ENCODE measurements at places on chromosomes 4 and X.

DNA sequence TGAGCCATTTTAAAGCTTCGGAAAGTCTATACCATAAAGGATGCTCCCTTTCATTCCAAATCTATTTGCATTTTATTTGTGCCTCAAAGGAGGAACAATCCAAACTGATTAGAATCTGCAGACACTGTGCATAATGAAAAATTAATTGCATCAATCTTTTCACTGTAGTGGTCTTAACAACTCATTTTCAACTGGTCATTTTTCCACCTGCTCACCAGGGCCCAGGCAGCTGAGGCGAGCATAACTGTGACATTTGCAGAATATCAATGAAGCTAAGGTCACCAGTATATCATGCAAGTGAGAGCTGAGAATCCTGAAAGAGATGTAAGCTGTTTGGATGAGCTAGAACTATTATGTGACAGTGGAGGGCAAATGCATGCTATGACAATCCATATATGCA, 387.3 kb upstream of the TECRL start:
- no peak for DNase-seq

GRCh38 chr4:15696866-15697265, 6.0 kb upstream of the BST1 start:
- no peak for DNase-seq

GRCh38 chrX:130869239-130869638, 33.8 kb downstream of the ENOX2 start:
- no peak for DNase-seq

DNA sequence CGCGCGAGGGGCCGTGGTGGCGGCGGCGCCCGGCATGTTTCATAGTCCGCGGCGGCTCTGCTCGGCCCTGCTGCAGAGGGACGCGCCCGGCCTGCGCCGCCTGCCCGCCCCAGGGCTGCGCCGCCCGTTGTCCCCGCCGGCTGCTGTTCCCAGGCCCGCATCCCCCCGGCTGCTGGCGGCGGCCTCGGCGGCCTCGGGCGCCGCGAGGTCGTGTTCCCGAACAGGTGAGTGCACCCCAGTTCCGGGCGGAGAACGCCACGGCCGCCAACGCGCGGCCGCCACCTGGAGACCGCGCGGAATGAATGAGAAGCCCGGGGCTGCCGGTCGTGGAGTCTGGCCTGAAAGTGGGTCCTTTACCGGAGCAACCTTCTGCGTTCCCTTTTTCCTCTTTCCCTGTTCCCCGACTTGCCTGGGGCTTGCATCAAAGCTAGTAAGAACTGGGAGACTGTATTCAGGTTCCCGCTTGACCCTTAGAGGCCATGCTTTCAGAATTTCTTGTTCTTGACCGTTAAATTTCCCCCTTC, 429 bp downstream of the NOCT start:
- DNase-seq: no peak

- DNase-seq: no peak
Observed at GRCh38 chr4:122930862-122931261, 8.5 kb upstream of the NUDT6 start.

Data from AG04449 (cell line).